Mucosa of gallbladder (tissue), 1 donor: ENCODE measurements at places on chromosomes 12 and 14. TPM values are rescaled to one million over a fixed set of nuclear protein-coding genes. Genes with fewer than 3 reads are reported as not detected.

DNA sequence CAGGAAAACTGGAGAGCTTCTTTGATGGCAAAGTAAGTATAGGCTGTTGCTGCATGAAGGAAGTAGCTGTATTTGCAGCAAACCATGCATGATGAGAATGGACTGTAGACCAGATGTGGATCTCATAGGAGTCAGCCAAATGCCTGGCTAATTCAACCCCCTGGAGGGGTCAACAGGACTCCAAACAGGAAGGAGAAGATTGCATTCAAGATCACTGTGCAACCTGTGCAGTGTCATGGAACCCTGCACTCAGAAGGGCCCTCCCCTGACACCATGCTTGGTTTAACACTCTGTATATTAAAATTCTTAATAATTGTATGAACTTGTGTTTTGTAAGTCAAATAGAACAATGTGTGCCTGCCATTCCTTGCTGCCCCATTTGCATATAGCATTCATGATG is 225.1 kb upstream of the FSCB start:
- no peak for DNase-seq

GRCh38 chr14:76237349-76237990 is 85.7 kb downstream of the GPATCH2L start:
- no peak for DNase-seq

DNA sequence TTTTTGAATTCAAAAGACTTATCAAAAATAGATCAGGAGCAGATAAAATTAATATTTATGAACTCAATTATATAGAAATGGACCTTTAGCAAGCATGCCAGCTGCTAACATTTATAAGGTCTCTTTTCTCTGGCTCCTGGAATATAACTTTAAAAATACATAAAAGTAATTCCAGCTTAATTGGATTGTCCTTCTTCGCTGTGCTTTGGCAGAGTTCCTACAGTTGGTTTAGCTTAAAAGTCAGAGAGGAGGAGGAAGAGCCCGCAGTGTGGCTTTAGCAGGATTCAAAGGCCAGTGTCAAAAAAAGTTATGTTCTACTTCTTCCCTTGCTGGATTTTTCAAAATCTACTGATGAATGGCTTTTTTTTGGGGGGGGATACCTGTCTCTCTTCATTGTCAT is 1484.9 kb upstream of the TMEM132C start:
- DNase-seq, result no peak

GRCh38 chr12:46517579-46517962 is 145.0 kb upstream of the SLC38A2 start:
- DNase-seq, result no peak

- DNase-seq, result no peak
Measured at GRCh38 chr14:56292970-56293369, 174.8 kb downstream of the PELI2 start.

DNA sequence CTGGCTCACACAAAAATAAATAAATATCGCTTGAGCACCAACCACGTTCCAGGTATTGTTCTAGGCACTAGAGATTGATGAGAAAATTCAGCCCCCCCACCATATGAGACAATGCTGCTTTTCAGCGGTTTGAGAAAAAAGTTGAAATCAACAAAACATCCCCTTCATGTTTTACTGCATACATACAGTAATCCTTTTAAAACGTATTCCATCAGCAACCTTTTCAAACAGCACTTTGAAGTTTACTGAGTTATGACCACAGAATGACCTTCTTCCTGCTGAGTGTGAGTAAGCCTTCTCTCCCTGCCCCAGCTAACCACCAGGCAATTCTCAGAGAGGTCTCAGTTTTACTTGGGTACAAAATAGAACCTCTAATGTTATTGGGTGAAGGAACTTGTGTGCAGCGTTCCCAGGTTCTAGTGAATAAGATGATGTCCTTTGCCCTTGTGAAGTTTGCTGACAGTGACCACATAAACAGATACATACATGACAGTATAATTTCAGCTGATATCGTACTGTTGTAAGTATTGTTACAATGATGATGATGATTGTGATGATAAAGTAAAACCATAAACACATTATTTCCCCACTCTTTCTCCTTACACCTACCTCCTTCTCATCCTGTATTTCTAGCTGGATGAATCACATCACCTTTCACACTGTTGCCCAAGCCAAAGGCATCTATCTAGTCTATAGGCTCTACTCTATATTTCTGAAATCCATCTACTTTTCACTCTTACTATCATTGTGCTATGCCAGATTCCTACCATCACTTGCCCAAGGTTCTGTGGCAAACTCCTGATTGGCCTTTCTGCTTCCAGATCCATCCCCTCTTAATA is 124.4 kb upstream of the KRR1 start:
- DNase-seq, result no peak

DNA sequence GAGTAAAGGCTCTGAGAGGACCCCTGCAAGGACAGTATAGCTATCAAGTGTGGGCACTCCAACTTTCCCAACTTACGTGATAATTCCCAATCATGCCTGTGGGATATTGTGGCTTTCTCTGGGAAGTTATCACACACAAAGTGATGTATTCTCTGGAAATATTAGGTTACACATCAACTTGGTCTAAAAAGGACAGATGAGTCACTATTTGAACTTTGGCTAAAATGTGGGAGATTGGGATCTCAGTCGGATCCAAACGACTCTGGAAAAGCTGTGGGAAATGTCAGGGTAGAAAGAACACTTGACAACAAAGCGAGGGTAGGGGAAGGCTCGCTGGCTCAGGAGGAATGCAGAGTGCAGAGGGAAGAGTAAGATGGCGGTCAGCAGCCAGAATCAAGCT is 1048.9 kb downstream of the BCL11B start:
- DNase-seq, result no peak

- no peak for DNase-seq
Measured at GRCh38 chr12:28631831-28632230, 441.6 kb downstream of the CCDC91 start.

DNA sequence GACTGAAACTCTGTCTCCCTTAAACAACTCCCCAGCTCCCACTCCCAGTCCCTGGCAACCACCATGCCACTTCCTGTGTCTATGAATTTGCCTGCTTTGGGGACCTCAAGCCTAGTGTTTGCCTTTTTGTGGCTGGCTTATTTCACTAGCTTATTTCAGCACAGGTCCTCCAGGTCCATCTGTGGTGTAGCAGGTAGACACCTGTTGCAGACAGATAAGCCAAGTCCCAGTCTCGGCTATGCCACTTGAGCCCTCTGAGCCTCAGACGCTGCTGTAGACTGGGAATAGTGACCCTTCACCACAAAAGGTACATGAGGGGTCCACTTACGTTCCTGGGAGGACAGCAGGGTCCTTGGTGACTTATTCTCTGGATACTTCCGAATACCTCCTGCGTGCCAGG is 24.4 kb upstream of the KLC1 start:
- DNase-seq, result no peak

GRCh38 chr12:79367032-79367589 is 323.7 kb downstream of the PAWR start:
- DNase-seq, result no peak

GRCh38 chr14:104898870-104899510 is 25.7 kb upstream of the PLD4 start:
- no peak for DNase-seq

DNA sequence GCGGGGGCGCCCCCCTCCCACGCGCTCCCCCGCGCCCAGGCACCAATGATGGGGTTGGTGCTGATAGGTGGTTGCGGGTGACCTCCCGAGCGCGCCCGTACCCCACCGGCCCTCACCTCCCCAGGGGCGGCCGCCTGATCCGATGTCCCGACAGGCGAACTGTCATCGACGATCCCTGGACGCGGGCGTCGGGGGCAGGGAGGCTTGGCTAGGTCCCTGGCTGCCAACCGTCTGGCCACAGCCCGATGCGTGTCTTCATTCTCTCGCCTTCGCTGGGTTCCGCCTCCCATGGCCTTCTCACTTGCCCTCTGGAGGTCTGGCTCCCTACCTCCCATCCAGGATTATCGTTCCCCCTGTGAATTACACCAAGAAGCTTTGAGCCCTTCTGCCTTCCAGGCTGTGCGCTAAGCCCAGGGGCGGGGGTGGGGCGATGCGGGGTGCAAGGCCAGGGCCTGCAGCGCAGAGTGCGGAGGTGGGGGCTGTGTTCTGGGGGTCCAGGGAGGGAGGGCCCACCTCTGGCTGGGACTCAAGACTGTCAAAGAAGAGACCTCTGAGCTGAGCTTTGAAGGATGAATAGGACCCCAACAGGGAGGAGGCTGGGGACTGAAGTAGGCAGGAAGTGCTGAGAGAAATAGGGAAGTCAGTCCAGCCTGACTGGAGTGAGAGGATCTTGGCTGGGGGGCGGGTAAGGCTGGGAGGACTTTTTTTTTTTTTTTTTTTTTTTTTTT is 7.7 kb upstream of the RACGAP1 start:
- DNase-seq, result no peak

DNA sequence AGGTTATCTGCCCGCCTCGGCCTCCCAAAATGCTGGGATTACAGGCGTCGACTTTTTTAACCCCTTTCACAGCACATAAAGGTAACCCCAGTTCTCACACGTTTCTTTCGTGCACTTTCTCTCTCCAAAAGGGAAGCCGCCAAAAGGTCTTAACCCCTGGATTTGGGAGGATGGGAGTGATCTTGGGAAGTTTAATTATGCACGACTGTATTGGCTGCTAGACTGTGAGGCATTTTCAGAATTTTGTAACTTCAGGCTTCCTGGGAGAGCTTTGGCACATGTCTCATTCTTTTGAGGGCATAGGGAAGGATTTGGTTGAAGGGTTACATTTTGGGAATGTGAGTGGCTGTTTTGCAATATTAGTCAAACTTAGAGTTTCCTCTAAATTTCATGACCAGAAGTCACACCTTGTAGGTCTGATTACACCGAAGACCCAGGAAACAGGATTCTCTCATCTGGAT is 1.4 kb upstream of the SMARCC2 start:
- no peak for DNase-seq

- no peak for DNase-seq
Measured at GRCh38 chr12:9040484-9041186, 51.3 kb downstream of the KLRG1 start.

DNA sequence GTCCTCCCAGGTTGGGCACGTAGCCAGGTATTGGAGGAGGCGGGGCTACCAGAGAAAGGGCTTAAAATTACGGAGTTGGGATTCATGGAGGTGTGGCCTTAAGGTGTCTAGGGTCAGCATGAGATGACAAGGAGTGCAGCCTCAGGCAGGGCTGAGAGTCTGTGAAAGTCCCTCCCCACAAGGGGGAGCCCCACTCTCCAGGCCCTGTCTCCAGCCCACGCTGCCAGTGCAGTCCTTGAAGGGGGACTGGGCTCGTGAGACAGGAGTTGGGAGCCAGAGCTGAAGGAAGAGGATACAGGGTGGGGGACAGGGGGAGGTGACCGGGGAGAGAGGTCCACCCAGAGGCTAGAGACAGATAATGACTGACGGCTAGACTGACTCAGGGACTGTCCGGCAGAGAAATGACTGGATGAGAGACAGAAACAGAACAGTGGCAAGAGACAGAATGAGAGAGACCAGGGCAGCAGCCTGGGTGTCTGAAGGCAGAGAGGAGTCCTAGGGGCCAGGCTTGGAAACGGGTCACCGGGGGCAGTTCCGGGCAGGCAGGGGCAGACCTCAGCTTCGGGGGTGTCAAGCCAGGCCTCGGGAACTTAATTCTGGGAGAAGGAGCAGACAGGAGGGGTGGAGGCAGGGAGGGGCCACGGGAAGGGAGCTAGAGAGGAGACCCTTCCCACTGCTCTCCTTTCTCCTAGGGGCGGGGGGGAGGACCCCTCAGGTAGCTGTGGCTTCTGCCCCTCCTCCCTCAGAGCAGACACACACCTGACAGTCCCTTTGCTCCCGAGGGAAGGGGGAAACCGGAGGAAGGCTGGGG is 970 bp downstream of the CDH24 start:
- DNase-seq, result peak; percentile 61

DNA sequence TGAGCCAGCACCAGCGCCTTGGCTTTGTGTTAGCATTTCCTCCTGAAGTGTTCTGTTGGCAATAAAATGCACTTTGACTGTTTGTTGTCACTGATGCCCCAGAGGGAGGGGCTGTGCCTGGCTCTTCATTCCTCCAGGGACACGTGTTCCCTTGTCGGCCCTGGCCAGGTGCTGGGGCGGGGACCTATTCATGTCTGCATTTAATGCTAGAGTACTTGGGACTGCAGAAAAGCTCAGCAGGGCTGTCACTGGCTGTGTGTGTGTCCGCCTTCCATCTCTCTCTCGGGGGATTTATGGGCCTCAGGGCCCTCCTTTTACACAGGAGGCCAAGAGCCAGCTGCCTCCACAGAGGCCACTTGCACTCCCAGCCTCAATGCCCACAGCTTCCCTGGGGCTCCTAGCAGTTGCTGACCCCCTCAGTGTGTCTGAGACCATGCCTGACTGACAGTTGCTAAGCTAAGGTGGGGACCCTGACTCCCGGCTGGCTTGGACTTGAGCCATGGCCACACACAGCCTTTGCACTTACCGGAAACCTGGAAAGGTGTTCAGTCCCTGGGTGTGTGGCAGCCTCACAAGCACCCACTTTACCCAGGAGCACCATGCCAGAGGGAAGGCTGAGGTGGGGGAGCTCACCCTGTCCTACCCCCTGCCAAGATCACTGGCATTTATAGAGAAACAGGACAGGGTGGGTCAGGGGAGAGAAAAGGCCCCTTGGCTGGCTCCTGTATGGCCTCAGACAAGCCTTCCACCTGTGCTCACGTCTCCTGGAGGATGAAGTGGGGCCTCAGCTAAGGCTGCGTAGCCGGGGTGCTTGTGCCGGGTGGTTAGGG is 27.8 kb downstream of the HIP1R start:
- DNase-seq, result peak; percentile 91

- DNase-seq, result no peak
Measured at GRCh38 chr14:94292872-94293577, at the start of gene SERPINA10. SERPINA10 (minus strand) TSS chr14:94293268; CDS start chr14:94290593, 2,675 bp downstream.

GRCh38 chr14:105139831-105140239 is 28.7 kb downstream of the JAG2 start:
- no peak for DNase-seq

- no peak for DNase-seq
Measured at GRCh38 chr12:28122756-28123155, 67.5 kb upstream of the CCDC91 start.

The TAS2R10 gene
- 0.92 TPM for total RNA-seq

The MANSC4 gene
- not detected for total RNA-seq

The LBHD2 gene
- 0.60 TPM for total RNA-seq

The MOK gene
- 20.5 TPM for total RNA-seq

The A2M gene
- total RNA-seq, result 550 TPM

The CLMN gene
- 63.5 TPM for total RNA-seq

The RNF212B gene
- 0.20 TPM for total RNA-seq

The SLC22A17 gene
- 64.3 TPM for total RNA-seq

The C14orf132 gene
- total RNA-seq, result 9.5 TPM

The CEBPE gene
- 0.20 TPM for total RNA-seq
